HepG2 (cell line): ENCODE measurements at places on chromosomes 4 and X.

DNA sequence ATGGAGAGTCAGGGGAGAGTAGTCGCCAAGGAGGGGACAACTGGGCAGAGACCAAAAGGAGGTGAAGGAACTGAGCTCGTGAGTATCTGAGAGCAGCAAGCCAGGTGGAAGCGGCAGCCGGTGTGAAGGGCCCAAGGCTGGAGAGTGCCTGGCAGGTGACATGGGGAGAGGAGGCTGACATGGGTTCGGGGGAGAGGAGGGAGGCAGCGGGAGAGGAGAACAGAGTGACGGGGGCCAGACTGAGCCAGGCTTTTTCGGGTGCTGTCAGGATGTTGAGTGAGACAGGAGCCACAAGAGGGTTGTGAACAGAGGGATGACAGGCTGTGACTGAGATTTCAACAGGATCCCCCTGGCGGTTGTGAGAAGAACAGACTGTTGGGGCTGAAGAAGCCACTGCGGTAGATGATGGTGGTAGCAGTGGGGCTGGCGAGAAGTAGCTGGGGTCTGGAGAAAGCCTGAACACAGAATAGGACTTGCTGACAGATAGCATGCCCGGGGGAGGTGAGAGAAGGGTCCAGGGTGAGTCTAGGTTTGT, 5.7 kb downstream of the ELK1 start:
- no peak for DNase-seq

DNA sequence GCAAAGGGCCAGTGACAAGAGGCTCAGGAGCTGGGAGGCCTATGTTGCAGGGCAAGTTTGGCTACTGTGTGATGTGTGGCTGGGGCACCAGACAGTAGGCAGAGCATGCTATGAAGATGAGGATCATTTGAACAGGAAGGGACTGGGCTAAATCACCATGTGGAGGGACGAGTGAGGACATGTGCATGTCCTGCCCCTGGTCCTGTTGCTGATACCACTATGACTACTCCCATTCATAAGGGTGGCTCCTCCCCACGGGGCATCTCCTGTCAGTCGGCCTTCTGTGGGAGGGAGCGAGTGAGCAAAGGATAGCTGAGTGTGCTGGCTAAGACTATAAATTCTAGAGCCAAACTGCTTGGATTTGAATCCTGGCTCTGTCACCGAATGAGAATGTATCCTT, 139.2 kb downstream of the TMEM164 start:
- DNase-seq: no peak

DNA sequence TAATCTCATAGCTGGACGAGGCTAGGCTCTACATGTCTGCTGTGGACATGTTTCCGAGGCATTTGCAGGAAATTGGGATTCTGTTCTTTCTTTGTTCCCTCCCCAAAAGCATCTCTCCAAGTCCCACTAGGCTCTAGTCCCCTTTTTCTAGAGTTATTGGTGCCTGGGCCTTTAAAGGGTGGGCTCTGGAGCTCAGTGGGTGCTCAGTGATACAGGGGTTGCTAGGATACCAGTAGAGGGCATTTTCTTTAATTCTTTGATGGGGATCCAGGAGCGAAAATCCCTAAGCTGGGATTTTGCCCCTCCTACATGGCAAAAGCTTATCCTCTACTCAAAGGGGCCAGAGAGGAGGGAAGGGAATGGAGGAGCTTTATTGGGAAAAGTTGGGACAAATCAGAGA, 34.2 kb downstream of the ARHGEF9 start:
- no peak for DNase-seq

DNA sequence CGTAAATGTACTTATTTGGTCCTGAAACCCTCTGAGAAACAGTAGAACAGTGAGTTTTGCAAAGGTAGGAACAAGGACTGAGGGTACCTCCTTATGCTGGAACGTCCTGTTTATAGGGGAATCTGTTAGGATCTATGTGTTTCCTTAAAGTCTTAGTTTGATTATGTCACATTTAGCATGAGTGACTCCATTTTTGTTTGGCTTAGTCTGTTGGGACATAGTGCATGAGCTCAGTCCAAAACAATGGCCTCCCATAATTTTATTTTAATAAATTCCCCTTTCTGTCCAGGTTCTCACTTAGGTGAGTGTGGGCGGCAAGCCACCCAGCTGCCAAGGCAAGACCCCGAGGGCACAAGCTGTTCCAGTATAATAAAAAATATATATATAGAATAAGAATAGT, 27.7 kb downstream of the HTT-AS start:
- DNase-seq: no peak

DNA sequence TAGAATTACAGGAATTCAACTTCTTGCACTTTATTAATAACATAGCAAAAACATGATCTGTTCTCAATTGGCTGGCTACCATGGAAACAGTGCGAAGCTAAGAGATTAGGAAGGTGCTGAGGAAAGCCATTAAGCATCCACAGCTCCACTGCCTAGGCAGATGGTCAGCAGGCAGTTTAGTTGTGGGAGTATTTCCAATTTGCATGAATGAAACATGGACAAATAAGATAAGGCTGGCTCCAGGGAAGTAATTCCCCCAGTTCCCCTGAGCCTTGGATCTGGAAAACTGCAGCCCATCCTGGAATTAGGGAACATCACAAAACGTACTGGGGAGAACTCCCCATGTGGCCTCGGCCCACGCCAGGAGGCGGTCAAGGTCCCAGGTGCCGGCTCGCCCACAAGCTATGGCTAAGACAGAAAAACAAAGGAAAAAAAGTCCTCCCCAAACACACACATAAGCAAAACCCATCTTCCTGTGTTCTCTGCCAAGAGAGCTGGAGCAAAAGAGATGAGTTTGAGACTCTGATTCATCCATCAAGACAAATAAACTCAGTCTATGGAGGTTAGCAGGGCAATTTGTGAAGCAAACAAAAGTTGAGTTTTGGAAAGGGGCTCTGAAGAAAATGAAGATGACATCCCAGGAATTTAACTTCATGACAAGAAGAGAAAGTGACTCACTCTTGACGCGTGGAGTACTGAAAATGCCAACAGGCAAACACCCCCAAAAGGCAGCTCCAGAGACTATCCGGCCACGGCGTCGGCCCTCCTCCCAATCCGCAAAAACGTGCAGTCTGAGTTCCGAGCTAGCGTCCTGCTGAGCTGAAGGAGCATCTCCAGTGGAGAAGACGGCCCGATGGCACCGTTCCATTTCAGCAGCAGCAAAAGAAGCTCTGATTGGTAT, 45.1 kb downstream of the IGFBP7 start:
- DNase-seq: no peak

GRCh38 chr4:183244506-183244905, 75.6 kb downstream of the CLDN22 start:
- DNase-seq: no peak

GRCh38 chrX:23742697-23743622, at the start of gene ACOT9:
Gene ACOT9 (minus strand): TSS chrX:23743276. CDS start chrX:23743144, 132 bp downstream.
- peak; percentile 88 for DNase-seq

DNA sequence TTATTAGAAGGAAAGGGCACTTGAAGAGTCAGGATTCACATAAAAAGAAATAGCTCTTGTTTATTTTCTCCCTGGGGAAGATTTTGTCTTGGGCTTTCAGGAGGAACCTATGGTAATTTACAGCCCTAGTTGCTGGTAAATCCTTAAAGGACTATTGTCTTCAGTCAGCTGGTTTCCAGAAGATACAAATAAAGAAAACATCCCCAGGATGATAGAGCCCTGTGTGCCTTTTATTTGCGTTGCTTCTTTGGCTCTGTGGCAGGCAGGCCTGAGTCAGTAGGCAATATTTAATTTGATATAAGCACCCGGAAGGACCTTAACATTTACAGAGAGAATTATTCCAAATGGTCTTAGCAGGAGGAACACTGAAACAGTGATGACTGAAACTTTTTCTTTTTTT, 131.0 kb upstream of the SLC34A2 start:
- no peak for DNase-seq

GRCh38 chr4:25842229-25842845, 20.5 kb downstream of the SEL1L3 start:
- DNase-seq: no peak

GRCh38 chrX:41590641-41591040, 98.1 kb upstream of the GPR34 start:
- no peak for DNase-seq

GRCh38 chr4:41258783-41259182, 2.1 kb downstream of the UCHL1 start:
- DNase-seq: peak; percentile 18

- DNase-seq: no peak
These were observed 65.9 kb upstream of the FSTL5 start for GRCh38 chr4:162229670-162230069.

GRCh38 chrX:107619885-107620322, 8.4 kb upstream of the PRPS1 start:
- DNase-seq: peak; percentile 4

DNA sequence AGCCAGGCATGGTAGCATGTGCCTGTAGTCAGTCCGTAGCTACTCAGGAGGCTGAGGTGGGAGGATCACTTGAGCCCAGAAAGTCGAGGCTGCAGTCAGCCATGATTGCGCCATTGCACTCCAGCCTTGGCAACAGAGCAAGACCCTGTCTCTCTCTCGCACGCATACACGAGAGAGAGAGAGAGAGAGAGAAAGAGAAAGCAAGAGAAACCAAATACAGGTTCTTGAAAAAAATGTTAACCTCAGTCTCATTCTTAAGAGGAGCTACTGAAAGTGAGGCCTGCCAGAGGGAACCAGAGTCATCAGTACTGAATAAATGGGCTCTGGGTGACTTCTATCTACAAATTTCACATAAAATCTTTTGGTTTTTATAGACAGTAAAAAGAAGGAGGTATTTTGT, 42.9 kb downstream of the KIAA0232 start:
- DNase-seq: no peak

DNA sequence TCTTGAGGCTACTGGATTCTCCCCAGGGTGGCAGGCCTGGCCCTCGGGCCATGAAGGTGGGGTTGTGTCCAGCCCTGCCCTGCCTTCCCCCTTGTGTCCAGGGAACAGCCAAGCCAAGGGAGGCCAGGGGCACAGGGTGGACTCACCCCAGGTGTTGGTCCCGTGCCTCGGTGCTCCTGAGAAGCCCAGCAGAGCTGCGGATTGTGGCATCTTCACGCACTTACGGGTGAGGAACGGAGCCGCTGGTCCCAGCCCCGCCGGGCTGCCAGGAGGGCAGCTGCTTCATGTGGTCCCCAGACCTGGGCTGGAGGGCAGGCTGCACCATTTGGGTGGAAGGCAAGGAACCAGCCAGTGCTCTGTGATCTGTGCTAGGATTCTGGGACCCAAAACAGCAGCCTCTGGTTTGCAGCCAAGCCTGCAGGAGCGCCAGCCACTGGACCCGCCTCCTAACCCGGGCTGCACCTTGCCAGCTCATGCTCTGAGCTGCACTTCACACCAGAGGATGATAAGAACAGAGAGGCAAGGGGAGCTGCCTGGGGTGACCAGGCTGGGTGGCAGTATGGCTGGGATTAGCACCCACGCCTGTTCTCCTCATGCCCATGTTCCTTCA, 36.1 kb upstream of the HMX1 start:
- no peak for DNase-seq

GRCh38 chr4:185591679-185592141, 56.4 kb upstream of the PDLIM3 start:
- peak; percentile 75 for DNase-seq

DNA sequence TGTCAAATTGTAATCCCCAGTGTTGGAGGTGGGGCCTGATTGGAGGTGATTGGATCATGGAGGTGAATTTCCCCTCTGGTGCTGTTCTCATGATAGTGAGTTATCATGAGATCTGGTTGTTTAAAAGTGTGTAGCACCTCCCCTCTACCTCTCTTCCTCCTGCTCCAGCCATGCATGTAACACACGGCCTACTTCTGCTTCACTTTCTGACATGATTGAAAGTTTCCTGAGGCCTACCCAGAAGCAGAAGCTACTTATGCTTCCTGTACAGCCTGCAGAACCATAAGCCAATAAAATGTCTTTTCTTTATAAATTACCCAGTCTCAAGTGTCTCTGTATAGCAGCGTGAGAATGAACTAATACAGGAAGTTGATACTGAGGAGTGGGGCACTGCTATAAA, 61.7 kb upstream of the DDX60 start:
- DNase-seq: no peak

DNA sequence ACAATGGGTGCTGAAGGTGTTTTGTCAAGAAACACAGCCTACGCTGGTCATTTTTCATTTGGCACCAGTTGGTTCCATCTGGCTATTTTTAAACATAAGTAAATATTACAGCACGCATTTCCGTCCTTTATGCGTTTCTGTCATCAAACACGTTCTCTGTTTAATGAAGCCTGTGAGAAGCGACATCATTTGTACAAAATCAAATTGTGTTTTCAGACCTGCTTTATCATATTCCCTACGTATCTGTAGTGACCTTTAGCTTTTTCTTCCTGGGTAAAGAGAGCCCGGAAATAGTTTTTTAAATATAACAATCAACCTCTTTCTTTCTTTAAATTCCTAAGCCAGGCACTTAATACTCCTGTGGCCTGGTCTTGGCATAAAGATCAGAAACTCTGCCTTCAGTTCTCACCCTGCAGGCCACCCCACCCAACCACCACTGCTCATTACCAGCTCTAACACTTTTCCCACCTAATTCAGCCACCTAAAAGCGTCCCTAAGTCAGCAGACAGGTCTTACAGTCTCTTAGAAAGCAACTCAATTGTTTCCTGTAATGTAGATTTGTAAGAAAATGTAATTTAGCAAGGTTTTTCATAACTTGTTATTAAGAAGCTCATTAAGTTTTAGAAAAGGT, 30.4 kb downstream of the ACSL1 start:
- no peak for DNase-seq

GRCh38 chr4:173174184-173174583, 5.6 kb downstream of the GALNT7 start:
- no peak for DNase-seq

DNA sequence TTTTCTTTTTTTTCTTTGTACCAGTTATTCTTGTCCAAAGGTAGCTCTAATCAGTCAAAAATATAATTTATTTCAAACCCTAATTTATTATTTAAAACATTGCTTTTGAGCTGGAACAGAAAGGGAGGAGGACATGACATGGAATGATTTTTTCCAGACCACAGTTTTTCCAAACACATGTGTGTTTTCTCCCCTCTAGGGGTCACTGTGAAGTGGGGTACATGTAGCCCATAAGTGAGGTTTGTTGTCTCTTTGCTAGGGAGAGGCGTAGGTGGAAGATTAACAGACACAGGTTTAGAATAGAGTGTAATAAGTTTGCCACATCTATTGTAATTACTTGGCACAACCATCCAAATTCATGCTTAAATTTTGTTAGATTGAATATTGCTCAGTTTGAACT, 83.0 kb downstream of the TNIP2 start:
- peak; percentile 8 for DNase-seq

GRCh38 chr4:78687818-78688217, 88.3 kb upstream of the BMP2K start:
- no peak for DNase-seq

GRCh38 chr4:146327859-146328650, 113.7 kb downstream of the REELD1 start:
- DNase-seq: no peak

GRCh38 chrX:99078301-99078700, 1331.8 kb downstream of the PCDH19 start:
- DNase-seq: peak; percentile 0

- DNase-seq: peak; percentile 21
These were observed 25.7 kb downstream of the CCKAR start for GRCh38 chr4:26464420-26465095.

DNA sequence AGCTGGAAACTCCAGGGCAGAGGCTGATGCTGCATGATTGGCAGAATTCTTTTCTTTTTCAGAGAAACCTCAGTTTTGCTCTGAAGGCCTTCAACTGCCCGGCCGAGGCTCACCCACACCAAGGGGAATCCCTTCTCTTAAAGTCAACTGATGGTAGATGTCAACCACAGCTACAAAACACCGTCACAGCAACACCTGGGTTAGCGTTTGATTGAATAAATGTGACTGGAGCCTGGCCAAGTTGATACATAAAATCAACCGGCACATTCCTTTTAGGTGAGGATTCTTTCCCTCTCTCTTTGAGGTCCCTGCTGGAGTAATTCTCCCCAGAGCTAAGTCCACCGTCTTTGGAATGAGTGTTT, 15.2 kb upstream of the KIAA0232 start:
- DNase-seq: no peak

GRCh38 chr4:48027653-48028052, 11.1 kb downstream of the NIPAL1 start:
- DNase-seq: no peak
